ENCODE measurements at places on chromosomes 13 and 19.

GRCh38 chr13:42625611-42626010 is 51.7 kb downstream of the TNFSF11 start:
- DNase-seq = no peak

- no peak for DNase-seq
Observed at GRCh38 chr13:111907341-111907880, 159.5 kb upstream of the SOX1 start.

GRCh38 chr19:10228393-10228792 is 2.7 kb downstream of the S1PR2 start:
- DNase-seq = no peak

DNA sequence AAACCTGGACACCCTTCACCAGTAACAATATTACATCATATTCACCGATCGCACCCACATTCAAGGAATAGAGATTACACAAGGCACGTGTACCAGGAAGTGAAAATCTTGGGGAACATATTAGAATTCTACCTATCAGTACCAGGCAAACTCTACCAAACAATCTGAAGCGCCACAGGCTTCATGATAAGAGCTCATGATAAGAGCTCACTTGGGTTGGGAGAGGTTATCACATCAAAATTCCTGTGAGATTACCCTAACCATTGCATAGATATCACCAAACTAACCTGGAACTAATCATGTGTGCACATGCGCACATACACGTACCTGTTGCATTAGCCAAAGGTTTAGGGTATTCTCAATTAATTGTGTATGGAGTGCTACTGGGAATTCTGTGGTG is 1861.3 kb downstream of the PCDH9 start:
- no peak for DNase-seq

GRCh38 chr19:33500991-33501390 is 20.6 kb downstream of the PEPD start:
- DNase-seq = no peak

- no peak for DNase-seq
Observed at GRCh38 chr19:1675633-1676350, 23.4 kb upstream of the TCF3 start.

DNA sequence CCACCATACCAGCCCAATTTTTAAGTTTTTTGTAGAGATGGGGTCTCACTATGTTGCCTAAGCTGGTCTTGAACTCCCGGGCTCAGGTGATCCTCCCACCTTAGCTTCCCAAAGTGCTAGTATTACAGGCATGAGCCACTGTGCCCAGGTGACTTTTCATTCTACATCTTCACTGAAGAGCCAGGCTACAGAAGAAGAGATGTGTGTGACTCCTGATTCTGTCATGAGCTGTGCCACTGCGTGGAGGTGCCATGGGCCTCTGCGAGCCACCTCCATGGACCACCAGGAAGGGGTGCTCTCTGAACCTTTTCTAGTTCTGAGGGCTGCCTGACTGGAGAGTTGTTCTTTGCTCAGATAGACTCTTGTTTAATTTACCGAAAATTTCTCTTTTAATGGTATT is 56.6 kb upstream of the RANBP3 start:
- no peak for DNase-seq

- DNase-seq = no peak
Observed at GRCh38 chr13:74273581-74273980, 139.4 kb upstream of the KLF12 start.

GRCh38 chr13:31191748-31192147 is 8.0 kb upstream of the B3GLCT start:
- no peak for DNase-seq

Measured in SIG-M5 (cell line).